CMK (cell line): ENCODE measurements at places on chromosomes 5 and 9.

GRCh38 chr5:30891660-30892059, 301.8 kb upstream of the CDH6 start:
- DNase-seq = no peak

DNA sequence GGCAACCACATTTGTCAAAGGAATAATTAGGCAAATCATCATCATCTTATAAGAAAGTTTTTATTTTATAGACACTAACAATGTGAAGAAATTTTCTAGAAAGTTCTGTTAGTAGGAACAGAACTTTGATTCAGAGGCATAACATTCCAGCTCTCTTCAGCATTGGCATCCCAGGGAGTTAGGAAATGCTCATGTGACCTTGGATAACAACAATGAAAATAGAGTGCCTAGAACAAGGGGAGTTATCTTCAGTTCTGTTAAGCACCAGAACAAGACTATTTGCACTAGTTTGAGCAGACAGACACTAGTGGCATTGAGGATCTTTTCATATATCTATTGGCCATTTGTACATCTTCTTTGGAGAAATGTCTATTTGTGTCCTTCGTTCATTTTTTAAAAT, 7.0 kb upstream of the NMUR2 start:
- DNase-seq = no peak

DNA sequence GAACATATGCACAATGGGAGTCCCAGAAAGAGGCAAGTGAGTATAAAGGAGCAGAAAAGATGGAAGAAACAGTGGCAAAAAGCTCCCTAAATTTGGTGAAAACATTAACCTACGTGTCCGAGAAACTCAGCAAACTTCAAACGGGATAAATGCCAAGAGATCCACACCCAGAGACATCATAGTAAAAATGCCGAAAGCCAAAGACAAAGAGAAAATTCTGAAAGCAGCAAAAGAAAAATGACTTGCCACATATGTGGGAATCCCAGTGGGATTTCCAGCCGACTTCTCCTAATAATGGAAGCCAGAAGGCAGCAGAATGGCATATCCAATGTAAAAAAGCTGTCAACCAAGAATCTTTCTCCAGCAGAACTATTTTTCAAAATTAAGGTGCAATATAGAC, 101.2 kb downstream of the ADAMTS2 start:
- no peak for DNase-seq

- no peak for DNase-seq
Measured at GRCh38 chr9:3332802-3333201, 193.0 kb downstream of the RFX3 start.

DNA sequence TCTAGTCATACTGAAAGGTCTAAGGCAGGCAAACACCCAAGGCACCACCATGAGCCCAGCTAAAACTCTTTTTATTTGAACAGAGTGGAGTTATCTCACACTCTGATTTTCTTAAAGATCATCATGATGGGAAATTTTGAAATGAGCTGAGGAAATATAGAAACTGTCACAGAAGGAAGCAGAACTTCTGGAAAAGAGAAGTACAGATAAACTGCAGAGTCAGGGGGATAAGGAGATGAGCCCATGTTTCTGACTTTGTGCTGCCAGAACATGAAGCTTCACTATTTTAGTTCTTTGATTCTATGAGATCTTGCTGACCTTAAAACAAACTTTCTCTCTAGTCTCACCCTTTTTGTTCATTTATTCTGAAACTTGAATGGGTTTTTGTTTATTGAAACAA, 406.5 kb upstream of the EDIL3 start:
- DNase-seq = no peak

- no peak for DNase-seq
Measured at GRCh38 chr9:33452828-33453271, 5.5 kb upstream of the AQP3 start.

DNA sequence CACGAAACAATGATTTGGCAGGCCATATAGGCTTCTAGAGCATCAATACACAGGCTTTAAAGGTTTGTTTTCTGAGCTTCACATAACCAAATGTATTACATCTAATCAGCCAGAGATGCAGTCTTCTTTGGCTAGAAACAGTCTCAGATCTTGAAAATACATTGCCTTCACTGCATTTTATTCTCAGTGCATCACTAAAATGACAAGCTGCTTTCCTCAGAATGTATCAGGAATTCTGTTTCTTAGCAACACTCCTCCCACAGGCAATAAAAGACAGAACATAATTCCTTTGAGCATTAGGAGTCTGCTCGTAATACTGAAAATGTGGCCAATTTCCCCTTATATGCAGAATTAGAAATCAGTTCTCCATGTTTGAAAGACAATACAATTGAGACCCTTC, 36.9 kb downstream of the FEM1C start:
- DNase-seq = no peak

DNA sequence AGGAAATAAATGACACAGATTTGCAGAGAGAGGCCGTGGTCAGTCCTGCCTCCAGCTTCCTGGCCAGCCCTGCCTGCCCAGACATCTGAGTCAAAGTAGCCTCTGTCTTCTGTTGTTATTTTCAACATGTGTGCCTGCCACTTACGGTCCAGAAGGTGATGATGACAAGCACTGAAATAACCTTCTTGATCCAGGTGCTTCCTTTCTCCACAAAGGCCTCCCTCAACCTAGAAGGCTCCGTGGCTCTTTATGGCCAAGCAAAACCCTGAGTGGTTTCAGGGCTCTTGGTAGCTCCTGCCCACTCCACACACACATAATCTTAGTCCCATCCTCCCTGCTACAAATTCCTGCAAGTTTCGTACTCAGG, 34.1 kb upstream of the SLC6A19 start:
- no peak for DNase-seq

- DNase-seq = no peak
Measured at GRCh38 chr5:173534664-173535063, 81.8 kb downstream of the BOD1 start.

GRCh38 chr5:100110497-100110896, 424.7 kb upstream of the FAM174A start:
- DNase-seq = no peak

GRCh38 chr9:106675780-106676179, 187.2 kb upstream of the ZNF462 start:
- DNase-seq = no peak

- no peak for DNase-seq
Measured at GRCh38 chr9:118230329-118230728, 526.1 kb downstream of the TLR4 start.

- DNase-seq = no peak
Measured at GRCh38 chr5:23274171-23274570, 233.2 kb upstream of the PRDM9 start.

GRCh38 chr9:18976221-18976708, 56.7 kb downstream of the SAXO1 start:
- no peak for DNase-seq

- DNase-seq = no peak
Measured at GRCh38 chr5:51414516-51414915, 31.3 kb downstream of the ISL1 start.

- no peak for DNase-seq
Measured at GRCh38 chr9:113011911-113012381, at the start of gene ZNF883. Gene ZNF883 (minus strand): TSS chr9:113012192.

- DNase-seq = no peak
Measured at GRCh38 chr9:115058175-115058574, 59.8 kb downstream of the TNC start.

GRCh38 chr9:86668488-86668887, 278.8 kb downstream of the GAS1 start:
- no peak for DNase-seq

GRCh38 chr5:4246447-4246846, 650.8 kb downstream of the IRX1 start:
- no peak for DNase-seq

DNA sequence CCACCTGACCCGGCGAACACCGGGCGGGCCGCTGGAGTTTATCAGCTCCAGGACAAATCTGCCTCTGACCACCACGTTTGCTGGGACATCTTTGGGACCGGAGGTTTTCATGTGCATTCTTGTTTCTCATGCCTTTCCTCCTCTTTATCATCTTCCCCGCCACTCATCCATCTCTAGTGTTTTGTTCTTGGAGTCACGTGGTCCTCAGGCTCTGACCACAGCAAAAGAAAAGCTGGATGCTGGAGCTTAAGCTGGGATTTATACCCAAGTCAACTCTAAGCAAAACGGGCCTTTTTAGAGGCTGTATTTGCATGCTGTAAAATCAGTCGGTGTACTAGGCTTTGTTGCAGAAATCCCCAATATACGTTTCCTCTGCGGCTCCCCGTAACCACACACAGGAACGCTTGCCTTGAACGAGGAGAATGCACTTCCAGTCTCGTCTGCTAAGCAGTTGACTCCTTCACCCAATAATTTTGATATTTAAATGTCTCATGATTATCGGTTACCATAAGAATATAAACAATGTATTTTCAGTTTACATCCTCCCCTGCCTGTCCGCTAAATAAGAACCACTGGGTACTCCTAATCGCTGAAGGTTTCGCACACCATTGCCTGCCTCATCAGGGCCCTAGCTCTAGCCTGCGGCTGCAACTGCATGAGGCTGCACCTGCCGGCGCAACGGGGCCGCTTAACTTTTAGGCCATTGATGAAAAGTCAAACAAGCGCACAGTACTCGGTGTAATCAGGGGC, 560 bp upstream of the NDUFS6 start:
- DNase-seq = no peak

DNA sequence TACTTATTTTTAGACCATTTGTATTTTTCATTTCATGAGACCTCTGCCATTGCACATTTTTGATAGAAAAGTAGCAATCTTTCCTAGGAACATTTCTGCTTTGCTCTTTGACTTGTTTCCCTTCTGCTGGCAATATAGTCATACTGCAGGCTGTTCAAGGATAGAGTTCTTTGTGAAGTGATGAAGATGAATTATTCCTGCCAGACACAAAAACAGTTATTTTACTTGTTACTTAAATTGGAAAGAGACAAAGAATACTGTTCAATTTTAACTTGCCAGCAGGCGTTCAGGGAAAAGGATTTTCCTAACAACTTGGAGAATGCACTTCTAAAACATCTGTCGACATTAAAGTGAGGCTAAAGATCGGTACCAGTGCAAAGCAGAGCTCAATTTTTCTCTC, 251.7 kb upstream of the ACTBL2 start:
- DNase-seq = no peak

GRCh38 chr5:33793836-33794549, 97.8 kb downstream of the ADAMTS12 start:
- no peak for DNase-seq

DNA sequence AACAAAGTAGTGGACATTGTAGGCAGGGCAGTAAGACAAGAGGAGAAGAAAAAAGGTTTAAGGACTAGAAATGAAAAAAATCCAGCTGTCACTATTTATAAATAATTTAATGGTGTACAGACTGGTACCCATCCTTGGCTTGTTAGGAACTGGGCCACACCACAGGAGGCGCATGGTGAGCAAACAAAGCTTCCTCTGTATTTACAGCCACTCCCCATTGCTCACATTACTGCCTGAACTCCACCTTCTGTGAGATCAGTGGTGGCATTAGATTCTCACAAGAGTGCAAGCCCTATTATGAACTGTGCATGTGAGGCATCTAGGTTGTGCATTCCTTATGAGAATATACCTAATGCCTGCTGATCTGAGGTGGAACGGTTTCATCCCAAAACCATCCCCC, 62.6 kb upstream of the DMAC1 start:
- no peak for DNase-seq

DNA sequence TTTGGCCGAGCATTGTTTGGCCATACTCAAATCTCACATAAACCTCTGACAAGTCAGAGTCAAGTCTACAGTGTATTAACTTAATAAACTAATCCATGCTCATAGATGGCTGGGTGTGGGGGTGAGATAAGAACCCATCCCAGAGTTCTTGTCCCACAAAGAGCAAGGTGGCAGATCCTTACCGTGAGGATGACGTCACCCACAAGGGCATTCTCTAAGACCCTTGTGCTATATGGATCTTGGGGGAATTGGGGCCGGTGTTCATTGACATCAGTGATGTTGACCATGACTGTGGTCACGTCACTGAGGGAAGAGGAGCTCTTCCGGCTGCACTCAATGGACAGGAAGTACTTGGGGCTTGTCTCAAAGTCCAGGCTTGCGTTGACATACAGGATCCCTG, 62.1 kb downstream of the FAT2 start:
- DNase-seq = peak; percentile 9

DNA sequence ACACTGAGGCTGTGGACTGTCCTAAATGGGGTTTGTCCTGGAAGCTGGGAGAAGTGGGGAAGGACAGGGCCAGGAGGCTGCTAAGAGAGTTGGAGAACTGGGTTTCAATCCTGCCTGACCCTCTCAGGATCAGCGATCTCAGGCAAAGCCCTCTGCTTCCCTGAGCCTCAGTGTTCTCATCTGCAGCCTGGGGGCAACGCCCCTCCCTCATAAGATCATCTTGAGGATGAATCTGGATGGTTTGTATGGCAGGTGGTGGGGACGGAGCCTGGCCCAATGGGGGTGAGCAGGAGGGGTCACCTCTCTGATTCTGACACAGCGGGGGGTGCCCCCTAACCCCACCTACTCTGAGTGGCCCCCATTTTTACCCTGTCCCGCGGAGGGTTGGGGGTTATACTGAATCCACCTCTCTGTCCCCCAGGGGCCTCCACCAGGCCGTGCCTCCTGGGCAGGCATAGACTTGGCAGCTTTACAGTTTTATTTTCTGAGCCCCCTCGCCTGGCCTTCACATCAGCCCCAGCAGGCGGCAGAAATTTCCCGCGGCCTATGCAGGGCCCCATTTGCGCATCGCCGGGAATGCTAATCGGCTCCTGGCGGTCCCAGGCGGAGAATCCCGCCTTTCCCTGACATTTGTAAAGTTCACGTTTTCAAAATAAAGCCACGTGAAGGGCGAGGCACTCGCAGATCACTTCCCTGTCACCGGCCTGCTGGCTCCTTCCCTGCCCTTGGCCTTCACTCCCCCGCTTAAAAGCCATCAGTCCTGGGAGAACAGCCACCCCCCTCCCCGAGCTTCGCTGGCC, 17.8 kb upstream of the LAMC3 start:
- DNase-seq = no peak

GRCh38 chr5:52740007-52740406, 47.7 kb upstream of the ITGA1 start:
- no peak for DNase-seq

GRCh38 chr9:114449236-114449635, 56.0 kb downstream of the WHRN start:
- DNase-seq = no peak

- no peak for DNase-seq
Measured at GRCh38 chr5:41795125-41795524, 75.1 kb downstream of the OXCT1 start.

DNA sequence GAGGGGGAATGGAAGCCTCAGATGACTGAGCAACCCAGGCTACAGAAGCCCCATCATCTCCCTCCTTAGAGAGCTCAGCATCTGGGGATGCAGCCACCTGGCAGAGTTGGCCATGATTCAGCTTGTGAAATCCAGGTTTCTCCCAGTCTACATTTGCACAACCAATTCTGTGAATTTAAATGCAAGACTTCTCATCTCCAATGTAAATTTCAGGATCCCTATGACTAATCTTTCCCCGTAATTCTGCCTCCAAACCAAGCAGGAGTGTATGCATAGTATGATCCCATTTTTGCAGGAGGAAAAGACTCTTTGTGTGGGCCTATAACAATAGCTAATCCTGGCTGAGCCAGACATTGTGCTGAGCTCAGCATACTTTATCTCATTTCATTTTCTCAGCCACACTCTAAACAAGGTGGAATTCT, 59.6 kb upstream of the IL17B start:
- no peak for DNase-seq

GRCh38 chr9:21392270-21392669, 7.1 kb upstream of the IFNA2 start:
- DNase-seq = no peak
